GM04503 (cell line): ENCODE measurements at places on chromosomes 7 and 10.
A peak's percentile ranks its signal among the peaks of the same experiment; 100 is the strongest.

GRCh38 chr10:112429654-112430230, 17.0 kb downstream of the ZDHHC6 start:
- DNase-seq, result no peak

DNA sequence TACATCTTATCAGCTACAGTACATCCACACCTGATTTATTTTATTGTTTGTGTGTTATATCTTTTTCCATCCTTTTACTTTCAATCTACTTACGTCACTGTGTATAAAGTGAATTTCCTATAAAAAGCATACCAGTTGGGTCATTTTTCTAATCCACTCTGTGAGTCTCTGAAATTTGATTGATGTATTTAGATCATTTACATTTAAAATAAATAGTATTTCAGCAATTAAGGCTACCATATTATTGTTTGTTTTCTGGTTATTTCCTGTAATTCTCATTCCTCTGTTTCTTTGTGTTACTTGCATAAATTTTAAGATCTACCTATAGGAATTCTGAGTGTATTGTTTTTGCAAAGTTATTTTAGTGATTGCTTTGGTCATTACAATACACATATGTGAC, 53.7 kb downstream of the VSTM4 start:
- DNase-seq, result no peak

- no peak for DNase-seq
Observed at GRCh38 chr10:112426111-112426510, 20.6 kb downstream of the ZDHHC6 start.

GRCh38 chr7:24591152-24591551, 17.9 kb downstream of the PALS2 start:
- no peak for DNase-seq

GRCh38 chr7:151833213-151833651, 43.7 kb downstream of the PRKAG2 start:
- no peak for DNase-seq

GRCh38 chr10:50275650-50276235, 24.4 kb upstream of the ASAH2 start:
- DNase-seq, result no peak

DNA sequence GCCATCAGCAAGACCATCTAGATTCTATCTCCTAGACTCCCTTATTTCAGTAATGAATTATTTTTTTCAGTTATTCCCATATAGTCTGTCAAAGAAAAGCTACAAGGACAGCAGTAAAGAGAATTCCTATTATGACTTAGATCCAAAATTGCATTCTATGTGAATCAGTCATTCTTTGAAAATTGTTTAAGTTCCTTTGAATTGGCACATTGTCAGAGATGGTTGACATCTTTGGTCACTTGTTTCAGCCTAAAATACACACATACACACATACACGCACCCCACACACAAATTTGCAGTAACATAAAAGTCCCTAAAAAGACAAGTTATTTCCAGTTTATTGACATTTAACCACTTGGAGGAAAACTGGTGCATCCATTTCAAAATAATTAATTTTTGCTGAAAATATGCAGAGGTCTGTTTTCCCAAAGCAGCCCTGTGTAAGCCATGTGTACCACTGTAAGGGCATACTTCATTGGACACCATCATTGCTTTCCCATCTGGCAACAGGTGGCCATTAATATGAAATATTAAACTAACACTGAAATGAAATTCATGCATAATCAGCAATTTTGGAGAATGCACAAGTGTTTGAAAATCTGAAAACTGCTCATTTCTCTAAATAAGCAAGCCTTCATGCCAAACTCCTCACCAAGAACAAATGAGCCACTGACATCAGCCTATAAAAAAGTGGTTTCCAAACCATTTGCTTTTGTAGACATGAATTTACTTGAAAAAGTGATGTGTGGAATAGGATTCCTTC, 121.7 kb upstream of the COL1A2 start:
- DNase-seq, result no peak

GRCh38 chr10:69470463-69471384, 19.5 kb downstream of the TSPAN15 start:
- DNase-seq, result no peak

GRCh38 chr7:20218279-20218678, 1.1 kb upstream of the MACC1 start:
- no peak for DNase-seq

- DNase-seq, result no peak
Observed at GRCh38 chr7:34075523-34076370, 170.4 kb downstream of the BMPER start.

DNA sequence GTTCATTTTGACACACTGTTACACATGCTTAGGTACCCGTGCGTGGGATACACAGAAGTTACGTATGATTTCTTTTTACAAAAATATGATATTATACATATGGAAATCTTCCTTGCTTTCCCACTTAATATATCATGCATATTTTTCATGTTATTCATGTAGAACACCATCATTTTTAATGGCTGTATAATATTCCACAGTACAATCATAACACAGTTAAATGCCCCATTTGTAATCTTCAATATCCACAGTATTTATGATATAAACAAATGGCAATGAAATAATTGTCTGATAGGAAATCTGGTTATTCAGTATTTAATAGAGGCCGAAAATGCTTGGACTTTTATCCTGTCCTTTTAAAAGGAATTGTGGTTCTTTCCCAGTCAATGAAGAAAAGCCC, 23.2 kb downstream of the VIPR2 start:
- no peak for DNase-seq

DNA sequence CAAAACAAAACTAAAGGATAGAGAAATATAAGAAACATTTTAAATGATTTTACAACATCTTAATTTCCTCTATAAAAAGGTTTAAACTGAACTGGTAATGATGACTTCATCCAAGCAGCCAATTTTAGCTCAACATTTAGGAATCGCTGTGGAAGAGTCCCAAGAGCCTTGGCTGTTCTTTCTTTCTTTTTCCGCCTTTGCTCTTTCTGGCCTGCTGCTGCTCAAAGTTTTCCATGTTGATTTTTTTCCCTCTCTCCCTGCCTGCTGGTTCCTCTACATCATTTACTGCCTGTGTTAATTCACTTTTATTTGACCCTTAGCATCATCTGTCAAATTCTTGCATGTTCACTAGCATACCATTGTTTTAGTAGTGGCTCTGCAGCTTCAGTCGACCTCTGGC, 146.9 kb downstream of the EVX1 start:
- no peak for DNase-seq

DNA sequence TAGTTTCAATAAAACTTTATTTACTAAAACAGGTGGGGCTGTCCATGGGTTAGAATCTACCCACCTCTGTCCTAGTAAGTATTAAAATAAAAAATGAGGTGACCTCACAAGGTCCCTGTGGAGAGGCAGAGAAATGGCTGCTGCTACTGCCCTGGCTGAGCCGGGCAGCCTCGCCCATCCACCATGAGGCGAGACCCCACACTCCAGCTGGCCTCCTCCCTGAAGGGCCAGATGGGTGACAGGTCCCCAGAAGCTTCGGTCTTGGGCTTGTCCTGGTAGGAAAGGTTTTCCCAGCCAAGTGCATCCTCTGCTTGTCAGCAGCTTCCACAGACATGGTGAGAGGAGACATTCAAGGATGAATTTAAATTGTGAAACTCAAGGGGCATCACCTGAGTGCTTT, 565.8 kb downstream of the PTPRN2 start:
- no peak for DNase-seq

DNA sequence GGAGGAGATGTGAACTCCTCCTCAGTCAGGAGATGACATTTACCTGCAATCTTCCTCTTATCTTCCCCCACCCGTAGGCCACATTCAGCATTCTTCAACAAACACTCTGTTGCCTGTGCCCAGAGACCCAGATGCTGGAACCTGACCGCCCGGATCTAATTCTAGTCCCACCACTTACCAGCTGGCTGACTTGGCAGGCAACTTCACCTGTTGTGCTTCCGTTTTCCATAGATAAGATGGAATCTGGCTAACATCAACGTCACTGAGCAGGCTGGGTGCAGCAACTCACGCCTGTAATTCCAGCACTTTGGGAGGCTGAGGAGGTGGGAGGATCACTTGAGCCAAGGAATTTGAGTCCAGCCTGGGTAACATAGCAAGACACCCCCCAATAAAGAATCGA, 21.3 kb upstream of the FXYD4 start:
- DNase-seq, result no peak

DNA sequence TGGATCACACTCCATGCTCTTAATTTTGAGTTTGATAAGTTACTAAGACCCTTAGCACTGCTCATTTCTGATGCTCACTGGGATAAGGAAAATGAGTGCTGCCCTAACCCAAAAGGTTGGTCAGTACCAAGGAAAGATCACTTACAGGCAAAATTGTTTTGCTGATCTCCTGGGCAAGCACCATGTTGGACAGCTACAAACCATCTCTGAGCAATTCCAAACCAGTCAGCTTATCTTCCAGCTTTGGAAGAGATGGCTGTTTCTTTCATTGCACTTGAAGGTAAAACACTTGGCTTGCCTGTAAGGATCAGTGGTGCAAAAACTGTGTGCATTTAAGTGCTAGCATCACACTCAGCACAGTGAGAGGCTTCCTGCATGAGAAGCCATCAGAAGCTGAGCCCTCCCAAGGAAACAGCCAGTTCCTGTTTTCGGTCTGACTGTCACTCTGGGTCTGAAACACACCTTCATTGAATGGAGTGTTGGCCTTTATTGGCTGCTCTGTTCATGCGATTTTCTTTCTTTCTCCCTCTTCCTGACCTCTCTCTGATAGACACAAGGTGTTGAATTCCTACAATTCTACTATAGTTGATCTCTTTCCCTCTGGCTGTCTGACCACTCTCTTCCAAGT, 126.4 kb upstream of the GHITM start:
- DNase-seq, result no peak

DNA sequence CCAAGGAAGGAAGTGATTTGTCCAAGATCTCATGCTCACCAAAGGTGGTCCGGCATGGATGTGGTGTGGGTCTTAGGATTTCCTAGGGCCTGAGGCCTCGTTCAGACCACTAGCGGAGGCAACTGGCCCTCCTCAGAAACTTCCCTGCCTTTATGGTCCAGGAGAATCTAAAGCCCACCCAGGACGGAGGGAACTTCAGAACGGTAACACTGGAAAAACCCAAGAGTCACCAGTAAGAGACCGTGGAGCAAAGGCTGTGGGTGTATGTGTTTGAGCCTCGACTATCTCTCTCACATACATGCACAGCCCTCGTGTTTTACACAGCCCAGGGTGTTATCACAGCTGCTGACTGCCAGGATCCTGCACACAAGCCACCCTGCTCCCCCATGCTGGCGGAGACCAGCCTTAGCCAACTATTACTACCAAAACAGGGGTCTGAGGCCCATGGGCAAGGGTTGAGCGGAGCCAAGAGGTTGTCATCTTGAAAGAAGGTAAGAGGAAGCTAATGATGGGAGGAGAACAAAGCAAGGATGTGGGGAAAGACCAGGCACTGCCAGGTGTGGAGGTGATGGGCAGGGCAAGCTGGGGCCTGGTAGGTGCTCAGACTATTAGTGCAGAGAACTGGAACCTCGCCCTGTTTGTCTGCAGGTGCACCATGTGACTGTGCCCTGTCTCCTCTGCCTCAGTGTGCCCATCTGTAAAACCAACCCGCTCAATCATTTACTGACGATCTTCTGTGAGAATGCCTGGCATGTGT, 170.2 kb upstream of the ZMIZ1 start:
- no peak for DNase-seq

- no peak for DNase-seq
Observed at GRCh38 chr7:3753868-3754267, 452.8 kb downstream of the SDK1 start.

GRCh38 chr10:34719746-34720145, 95.3 kb downstream of the PARD3 start:
- no peak for DNase-seq

GRCh38 chr10:11783558-11783865, 39.6 kb upstream of the PROSER2 start:
- no peak for DNase-seq

DNA sequence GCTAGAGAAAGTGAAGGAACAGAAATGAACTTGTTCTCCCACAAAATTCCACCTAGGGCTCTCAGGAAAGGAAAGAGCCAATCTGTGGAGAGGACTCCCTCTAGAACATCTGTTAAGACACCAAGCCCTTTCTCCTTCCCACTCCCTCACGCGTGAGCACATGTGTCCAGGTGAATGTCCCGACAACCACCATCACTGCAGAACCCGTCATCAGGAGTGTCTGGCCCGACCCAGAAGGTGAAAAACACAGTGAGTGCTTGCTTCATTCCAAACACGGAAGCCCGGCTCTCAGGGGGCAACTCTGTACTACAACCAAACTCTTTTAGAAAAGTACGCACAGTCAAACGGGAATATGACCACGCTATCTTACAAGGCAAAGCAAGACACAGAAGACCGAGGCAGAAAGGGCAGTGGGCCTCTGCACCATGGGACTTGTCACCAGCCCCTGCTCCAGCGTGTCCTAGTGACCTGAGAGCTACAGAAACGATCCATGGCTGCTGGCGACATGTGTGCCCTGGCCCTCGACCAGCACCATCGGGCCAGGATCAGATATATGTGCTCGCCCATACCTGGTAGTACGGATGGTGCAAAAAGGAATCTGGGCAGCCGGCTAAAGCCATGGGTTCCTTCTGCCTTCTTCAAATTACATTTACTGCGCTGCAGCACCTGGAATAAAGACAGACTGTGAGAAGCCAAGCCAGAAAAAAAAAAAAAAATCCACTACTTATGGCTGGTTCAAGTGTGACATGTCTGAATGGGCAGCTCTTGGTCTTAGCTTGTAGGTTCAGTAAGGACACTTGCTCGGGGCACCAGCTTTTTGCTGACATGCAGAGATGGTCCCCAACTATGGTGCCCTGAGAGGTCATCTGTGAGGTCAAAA, 50.8 kb downstream of the GRB10 start:
- no peak for DNase-seq

DNA sequence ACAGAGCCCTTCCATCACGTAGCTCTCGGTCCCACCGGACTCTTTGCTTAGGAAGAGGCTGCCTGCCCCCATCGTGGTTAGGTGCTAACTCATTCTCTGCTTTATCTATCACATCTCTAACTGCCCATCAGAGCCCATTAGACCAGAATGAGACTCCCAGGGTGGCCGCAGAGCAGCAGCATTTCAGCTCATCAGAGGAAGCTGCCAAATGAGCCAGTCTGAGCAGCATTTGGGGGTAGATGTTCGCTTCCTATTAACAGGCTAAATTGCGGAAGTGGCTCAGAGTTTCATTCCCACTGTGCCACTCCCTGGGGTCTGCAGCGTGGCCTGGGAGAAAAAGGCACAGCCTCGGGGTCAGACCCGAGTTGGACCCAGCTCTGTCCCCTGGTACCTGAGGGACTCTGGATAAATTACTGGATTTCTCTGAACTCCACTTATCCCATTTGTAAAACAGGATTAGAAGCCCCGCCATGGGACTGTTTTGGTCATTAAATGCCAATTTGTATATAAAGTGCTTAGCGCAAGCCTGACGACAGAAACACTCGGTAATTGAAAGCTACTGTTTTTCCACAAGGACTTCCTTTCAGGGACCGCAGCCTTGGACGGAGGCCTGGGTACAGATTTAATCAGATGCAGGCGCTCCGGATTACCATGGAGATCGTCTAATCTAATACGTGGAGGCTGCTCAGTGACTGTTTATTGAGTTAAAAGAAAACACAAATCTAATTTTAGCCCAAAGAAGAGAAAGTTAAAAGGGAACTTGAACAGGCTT, 73.8 kb upstream of the PRLHR start:
- peak; percentile 59 for DNase-seq
